Small intestine (tissue), 16 donors: ENCODE measurements at places on chromosomes 4 and X.

DNA sequence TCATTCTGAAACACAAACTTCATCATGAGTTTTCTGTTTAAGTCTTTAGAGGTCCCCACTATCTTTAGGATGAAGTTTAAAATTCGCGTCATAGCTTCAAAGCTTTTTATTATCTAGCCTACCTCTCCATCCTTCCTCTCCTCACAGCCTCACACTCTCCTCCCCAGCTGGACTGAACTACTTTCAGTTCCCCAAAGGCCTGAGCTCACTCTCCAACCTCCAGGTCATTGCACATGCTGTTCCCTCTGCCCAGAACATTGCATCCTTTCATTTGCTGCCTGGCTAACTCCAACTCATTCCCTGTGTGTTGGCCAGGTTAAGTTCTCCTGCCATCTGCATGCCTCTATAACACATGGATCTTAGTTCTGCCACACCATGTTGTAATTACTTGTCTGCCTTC lies 2.9 kb upstream of the OTUD5 start:
- H3K4me3 ChIP-seq = no peak overlapping the region
- H3K27me3 ChIP-seq = no peaks in the 10 kb centered on the region
- no peak for DNase-seq
- no peak overlapping the region for H3K27ac ChIP-seq
- no peaks in the 10 kb centered on the region for H3K36me3 ChIP-seq

DNA sequence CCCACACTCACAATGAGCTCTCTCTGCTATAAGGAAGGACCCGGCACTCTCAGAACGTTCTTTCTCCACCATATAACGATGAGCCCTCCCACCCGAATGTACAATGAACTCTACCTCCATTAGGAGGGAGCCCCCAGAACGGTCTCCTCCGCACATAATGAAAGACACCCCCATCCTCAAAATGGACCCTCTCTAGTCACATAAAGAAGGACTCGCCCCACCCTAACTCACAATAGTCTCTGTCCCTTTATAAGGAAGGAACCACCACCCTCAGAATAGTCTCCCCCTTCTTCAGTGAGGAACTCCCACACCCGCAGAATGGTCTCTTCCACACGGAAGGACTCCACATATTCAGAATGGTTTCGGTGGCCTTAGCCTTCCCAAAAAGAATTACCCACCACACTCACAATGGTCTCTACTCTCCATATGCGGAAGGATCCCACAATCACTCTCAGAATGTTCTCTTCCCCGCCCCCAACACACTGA lies 477 bp downstream of the SLC35A2 start:
- H3K4me3 ChIP-seq = peak overlapping the region; percentile 75
- peak overlapping the region; percentile 99 for H3K27ac ChIP-seq
- no peaks in the 10 kb centered on the region for H3K36me3 ChIP-seq
- peaks cover 7% of the 10 kb centered on the region for H3K4me1 ChIP-seq

DNA sequence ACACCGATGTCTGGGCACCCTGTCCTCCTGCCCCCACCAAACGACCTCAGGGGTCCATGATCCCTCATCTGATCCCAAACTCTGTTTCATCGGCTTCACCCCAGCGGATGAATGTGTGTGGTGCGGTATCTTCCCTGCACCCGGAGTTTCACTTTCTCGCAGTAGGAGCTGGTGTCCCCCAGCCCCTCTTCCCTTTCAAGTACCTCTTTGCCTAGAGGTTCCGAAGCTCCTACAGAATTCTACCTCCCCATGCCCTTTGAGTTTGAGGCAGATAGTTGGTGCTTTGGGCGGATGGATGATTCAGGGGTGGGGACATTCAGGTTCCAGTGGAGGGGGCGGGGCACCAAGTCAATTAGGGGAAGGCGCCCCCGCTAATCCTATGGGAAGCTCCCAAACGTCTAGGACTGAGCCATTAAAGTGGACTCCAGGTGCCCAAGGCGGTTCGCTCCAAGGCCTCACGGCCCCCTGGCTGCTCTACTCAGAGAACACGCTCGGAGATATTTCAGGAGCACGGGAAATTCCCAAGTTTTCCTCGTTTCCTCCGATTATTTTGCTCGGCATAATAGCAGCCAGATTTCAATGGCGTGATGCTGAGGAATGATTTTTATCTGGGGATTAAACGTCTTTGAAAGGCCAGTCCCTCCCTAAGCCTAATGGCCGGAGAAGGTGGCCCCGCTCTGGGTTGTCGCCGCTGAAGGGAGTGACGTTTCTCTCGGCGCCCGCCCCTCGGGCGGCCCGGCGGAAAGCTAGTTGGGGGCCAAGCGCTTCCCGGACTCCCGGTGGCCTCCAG lies 1.3 kb downstream of the MSX1 start:
- H3K4me3 ChIP-seq = peak overlapping the region; percentile 51
- peaks cover 5% of the 10 kb centered on the region for H3K36me3 ChIP-seq
- DNase-seq = peak; percentile 61
- H3K27me3 ChIP-seq = peaks cover 15% of the 10 kb centered on the region

- DNase-seq = no peak
- no peak overlapping the region for H3K27ac ChIP-seq
- H3K36me3 ChIP-seq = no peaks in the 10 kb centered on the region
- H3K27me3 ChIP-seq = no peaks in the 10 kb centered on the region
Measured at GRCh38 chr4:172514011-172514410, 654.6 kb upstream of the GALNT7 start.

DNA sequence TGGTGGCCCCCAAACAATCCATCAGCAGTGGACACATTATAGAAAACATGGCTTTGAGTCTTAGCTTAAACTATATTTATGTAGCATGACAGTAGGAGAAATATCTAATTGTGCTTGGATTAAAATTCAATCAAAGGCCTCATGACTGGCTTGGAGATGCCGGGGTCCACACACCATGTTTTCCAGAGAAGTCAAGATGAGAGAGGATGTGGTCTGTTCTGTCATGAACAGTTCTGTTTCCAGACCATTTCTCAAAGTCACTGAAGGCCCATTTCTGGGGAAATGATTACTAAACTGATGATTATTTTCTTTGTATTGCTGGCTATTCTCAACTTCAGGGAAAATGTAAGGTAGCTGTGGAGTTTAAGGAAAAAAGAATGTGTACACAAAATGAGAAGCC lies 76.3 kb downstream of the C4orf51 start:
- no peaks in the 10 kb centered on the region for H3K27me3 ChIP-seq
- no peak for DNase-seq
- H3K4me1 ChIP-seq = no peaks in the 10 kb centered on the region
- no peak overlapping the region for H3K4me3 ChIP-seq
- H3K27ac ChIP-seq = no peak overlapping the region
- H3K36me3 ChIP-seq = no peaks in the 10 kb centered on the region

DNA sequence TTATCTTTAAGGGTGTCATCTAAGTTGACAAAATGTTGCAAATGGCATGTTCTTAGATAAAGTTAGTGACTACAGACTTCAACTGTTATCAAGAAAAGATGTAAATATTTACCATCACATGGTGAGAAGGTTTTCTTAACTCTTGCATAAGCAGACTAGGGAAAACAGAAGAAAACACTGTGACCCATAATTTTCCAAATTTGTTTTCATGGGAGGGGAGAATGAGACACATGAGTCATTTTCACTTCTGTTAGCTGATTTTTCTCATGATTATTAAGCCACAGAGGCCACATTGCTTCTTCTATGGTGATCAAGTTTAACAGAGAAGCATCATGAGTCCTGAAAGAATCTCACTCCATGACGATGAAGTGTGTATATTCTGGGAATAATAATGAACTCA lies 30.2 kb upstream of the SYTL5 start:
- no peak overlapping the region for H3K4me3 ChIP-seq
- H3K27ac ChIP-seq = no peak overlapping the region
- H3K4me1 ChIP-seq = no peaks in the 10 kb centered on the region
- H3K27me3 ChIP-seq = no peaks in the 10 kb centered on the region
- no peaks in the 10 kb centered on the region for H3K36me3 ChIP-seq

DNA sequence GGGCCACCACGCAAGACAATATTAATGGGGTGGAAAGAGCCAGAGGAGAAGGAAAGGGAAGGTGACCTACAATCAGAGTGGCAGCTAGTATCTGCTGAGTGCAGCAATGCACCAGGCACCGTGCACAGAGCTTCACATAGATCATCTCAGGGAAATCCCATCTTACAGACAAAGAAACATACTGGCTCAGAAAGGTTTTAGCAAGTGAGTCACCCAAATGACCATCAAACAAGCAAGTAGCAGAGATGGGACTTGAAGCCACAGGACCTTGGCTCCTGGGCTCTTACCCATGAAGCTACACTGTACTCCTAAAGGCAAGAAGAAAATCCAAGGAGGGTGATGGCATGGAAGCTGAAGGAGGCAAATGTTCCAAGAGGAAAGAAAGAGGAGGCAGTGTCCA lies 6.8 kb downstream of the ANXA5 start:
- H3K27me3 ChIP-seq = no peaks in the 10 kb centered on the region
- peaks cover 24% of the 10 kb centered on the region for H3K4me1 ChIP-seq
- no peak overlapping the region for H3K27ac ChIP-seq

DNA sequence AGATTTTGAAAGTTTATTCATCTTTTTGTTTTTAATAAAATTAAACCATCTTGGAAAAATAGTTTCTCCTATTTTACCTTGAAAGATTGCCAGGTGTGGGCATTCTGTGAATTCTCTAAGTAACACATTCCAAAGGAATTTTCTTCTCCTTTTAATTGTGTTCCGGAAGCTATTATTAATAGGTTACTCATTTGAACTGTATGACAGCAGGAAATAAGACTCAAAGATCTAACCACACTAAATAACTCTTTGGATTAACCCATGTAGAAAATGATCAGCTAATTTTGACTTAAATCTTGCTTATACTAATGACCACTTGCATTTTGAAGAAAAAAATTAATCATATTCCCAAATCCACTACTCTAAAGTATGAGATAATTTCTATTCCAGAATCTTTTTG lies 17.6 kb upstream of the CCNI start:
- no peaks in the 10 kb centered on the region for H3K36me3 ChIP-seq
- no peak overlapping the region for H3K27ac ChIP-seq
- H3K4me1 ChIP-seq = no peaks in the 10 kb centered on the region
- no peaks in the 10 kb centered on the region for H3K27me3 ChIP-seq
- H3K4me3 ChIP-seq = no peak overlapping the region

DNA sequence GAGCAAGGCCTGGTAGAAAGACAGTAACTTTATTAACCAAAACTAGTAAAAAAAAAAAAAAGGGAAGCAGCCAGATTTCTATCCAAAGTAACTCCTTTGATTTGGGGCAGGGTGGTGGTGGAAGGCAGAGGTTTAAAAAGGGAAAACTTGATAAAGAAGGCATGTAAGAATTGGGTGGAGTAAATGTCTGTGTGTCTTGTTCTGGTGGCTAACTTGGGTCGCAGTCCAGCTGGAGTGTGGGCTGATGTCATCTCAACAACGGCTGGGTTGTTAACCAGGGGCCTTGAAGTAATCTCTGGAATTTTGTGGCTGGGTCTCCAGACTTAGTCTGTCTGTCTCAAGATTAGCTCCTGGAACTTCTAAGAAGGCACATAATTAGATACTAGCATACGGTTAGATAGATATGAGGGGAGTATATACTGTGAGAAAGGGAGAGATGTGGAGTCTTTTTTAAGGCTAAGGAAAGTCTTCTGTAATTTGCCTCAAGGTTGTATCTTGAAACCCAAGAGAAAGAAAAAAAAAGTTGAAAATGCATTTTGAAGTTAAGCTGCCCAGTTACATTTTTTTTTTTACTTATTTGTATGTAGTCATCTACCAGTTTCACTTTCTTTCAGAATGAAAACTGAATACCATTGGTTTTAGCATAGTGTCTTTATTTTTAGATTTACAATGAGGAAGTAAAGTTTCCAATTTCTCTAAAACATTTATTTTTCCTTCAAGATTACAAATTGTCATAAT lies 48.3 kb downstream of the MTHFD2L start:
- peak; percentile 48 for DNase-seq
- H3K4me1 ChIP-seq = no peaks in the 10 kb centered on the region
- H3K27me3 ChIP-seq = no peaks in the 10 kb centered on the region
- no peaks in the 10 kb centered on the region for H3K36me3 ChIP-seq
- H3K27ac ChIP-seq = no peak overlapping the region
- no peak overlapping the region for H3K4me3 ChIP-seq

- no peaks in the 10 kb centered on the region for H3K36me3 ChIP-seq
- no peak overlapping the region for H3K4me3 ChIP-seq
- no peak for DNase-seq
- H3K27me3 ChIP-seq = no peaks in the 10 kb centered on the region
Measured at GRCh38 chr4:184503869-184504300, 29.5 kb upstream of the IRF2 start.

DNA sequence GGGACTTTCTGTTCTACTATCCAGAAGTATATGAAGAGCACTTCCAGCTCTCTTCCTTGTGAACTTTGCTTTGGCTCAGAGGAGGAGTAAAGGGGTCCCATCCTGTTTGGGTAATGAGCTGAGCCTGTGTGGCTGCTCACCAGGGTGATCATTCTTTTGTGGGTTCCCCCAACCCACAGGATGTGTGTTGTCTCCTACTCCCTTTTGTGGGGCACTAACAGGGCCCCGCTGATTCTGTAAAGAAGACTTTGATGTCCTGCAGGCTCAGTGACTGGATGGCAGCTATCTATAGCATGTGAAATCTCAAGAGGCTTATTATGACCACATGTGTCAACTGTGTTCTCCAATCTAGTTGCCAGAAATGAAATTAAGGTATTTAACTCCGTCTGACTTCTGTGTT lies 40.8 kb downstream of the ZNF518B start:
- no peak overlapping the region for H3K27ac ChIP-seq
- H3K36me3 ChIP-seq = no peaks in the 10 kb centered on the region

- H3K36me3 ChIP-seq = no peaks in the 10 kb centered on the region
- peak overlapping the region; percentile 94 for H3K27ac ChIP-seq
- no peak for DNase-seq
- H3K4me1 ChIP-seq = no peaks in the 10 kb centered on the region
Measured at GRCh38 chr4:95550115-95550987, 1.6 kb upstream of the UNC5C start.

DNA sequence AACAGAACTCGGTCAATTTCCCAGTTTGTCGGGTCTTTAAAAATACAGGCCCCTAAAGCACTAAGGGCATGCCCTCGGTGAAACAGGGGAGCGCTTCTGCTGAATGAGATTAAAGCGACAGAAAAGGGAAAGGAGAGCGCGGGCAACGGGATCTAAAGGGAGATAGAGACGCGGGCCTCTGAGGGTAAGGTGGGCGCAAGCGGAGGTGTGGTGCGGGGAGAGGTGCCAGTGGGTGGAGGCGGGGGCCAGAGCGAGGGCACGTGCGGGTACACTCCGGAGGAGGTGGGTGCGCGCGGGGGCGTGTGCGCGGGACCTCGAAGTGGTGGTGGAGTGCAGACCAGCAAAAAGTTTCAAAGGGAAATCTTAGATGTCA lies 787 bp upstream of the TET2 start:
- H3K4me3 ChIP-seq = peak overlapping the region; percentile 83
- DNase-seq = no peak
- peaks cover 9% of the 10 kb centered on the region for H3K4me1 ChIP-seq
- H3K27me3 ChIP-seq = no peaks in the 10 kb centered on the region

DNA sequence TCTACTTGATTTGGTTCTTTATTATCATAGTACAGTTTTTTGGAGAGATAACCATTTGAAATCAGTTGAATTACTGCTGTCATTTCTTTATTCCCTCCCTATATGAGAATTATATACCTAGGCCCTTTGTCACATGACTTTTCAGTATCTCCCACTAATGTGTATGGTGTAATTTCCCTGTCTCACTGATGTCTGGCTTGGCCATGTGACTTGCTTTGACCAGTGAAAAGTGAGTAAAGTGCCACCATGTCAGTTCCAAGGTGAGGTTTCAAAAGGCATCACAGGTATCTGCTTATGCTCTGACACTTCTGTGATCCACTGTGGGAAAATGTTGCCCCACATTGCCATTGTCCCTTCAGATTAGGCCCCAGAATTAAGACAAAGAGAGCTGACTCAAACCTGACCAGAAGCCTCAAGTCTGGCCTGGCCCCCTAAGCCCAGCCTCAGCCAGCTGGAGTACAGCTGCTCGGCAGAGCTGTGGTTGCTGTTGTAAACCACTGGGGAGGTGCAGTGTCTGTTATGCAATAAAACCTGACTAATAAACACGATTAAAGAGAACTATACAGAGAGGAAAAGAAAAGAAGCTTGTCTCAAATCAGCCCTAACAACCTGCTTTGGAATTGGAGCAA lies 27.5 kb downstream of the SETD7 start:
- H3K4me1 ChIP-seq = no peaks in the 10 kb centered on the region
- no peaks in the 10 kb centered on the region for H3K27me3 ChIP-seq
- peak; percentile 55 for DNase-seq
- H3K36me3 ChIP-seq = peaks cover 4% of the 10 kb centered on the region
- H3K27ac ChIP-seq = peak overlapping the region; percentile 44
